ENCODE measurements at places on chromosomes 2 and 18.

GRCh38 chr2:149394864-149395263, 64.5 kb downstream of the LYPD6 start:
- DNase-seq, result no peak

DNA sequence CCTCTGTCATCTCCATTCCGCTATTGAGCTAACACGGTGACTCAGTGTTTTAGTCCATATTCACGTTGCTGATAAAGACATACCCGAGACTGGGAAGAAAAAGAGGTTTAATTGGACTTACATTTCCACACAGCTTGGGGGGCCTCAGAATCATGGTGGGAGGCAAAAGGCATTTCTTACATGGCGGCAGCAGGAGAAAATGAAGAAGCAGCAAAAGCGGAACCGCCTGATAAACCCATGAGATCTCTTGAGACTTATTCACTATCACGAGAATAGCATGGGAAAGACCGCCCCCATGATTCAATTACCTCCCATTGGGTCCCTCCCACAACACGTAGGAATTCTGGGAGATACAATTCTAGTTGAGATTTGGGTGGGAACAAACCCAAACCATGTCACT, 22.6 kb upstream of the CXXC1 start:
- DNase-seq, result no peak

- no peak for DNase-seq
These were observed 401.0 kb downstream of the SETBP1 start for GRCh38 chr18:45081566-45082181.

- no peak for DNase-seq
These were observed 512.9 kb upstream of the ID2 start for GRCh38 chr2:8168876-8169424.

DNA sequence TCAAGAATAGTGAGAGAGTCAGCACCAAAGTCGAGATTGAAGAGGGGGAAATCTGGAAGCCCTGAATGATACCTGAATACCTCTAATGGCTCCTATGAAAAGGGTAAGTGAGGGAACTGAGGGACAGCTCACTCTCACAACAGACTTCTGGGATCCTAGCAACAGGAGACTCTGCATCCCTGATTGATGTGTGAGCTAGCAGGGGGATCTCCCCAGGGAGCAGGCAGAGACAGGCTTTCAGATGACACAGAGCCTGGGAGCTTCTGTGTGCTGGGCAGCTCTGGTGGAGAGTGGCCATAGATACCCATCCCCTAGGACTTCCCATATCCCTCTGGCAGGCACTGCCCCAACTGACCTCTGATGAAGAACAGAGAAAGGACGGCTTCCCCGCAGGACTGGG, 206.2 kb downstream of the EXOC6B start:
- DNase-seq, result no peak

DNA sequence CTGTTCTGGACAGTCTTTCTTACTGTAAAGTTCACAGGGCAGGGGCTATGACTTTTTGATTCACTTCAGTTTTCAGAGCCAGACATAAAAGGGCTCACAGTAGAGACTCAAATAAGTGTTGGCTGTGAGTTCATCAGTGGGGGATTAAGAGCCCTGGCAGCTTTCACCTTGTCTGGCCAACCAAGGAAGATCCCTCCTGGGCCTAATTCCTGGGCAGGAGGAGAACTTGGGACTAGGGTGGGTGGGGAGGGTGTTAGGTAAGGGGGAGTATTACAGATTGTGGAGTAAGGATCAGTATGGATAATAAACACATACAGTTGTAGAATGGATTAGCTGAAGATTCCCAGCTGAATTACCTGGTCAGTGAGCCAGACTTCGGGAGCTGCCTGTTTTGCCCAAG, 904 bp upstream of the SFXN5 start:
- DNase-seq, result no peak

DNA sequence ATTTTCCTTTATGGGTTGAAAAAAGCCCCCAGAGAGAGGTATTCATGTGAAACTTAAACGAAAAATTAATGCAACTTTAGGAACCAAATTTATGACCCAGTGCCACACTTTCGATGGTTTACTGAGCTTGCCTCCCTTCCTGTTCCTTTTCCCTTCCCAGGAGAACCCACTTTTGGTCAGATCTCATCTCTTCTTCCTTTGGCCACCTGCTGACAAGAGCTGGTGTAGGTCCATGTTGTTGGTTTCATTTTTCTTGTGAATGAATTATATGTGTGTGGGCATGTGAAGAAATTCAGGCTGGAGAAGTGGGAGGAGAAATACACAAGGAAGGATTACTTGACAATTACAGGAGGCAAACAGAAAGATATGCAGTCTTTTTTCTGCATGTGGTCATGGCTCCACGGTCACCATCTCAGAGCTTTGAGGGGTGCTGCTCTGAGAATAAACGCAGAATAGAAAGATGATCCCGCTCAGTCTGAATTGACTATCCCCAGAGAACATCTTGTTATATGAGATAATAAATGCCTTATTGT, 111.3 kb upstream of the TCF4 start:
- no peak for DNase-seq

GRCh38 chr2:148876595-148877402, 1.8 kb downstream of the KIF5C start:
- no peak for DNase-seq

DNA sequence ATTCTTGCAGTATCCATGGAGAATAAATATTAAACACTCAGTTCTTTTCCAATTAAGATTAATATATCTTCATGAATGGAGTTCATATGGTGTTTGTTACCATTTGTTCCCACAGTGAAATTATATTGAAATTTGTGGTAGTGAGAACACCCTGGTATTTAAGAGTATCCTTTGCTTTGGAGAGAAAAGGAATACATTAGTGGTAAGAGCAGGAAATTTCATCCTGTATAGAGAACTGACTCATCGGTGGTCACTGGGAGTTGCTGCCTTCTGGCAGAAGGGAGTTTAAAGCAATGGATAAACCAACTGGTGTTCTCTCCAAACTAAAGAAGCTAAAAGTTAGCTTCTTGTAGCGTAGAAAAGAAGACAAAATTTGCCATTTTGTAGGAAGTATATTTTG, 107.3 kb downstream of the MYO1B start:
- no peak for DNase-seq

All from activated naive CD4-positive, alpha-beta T cell (primary cell).